ENCODE measurements at places on chromosomes 3 and 15. TPM values are rescaled to one million over a fixed set of nuclear protein-coding genes. Genes with fewer than 3 reads are reported as not detected.

DNA sequence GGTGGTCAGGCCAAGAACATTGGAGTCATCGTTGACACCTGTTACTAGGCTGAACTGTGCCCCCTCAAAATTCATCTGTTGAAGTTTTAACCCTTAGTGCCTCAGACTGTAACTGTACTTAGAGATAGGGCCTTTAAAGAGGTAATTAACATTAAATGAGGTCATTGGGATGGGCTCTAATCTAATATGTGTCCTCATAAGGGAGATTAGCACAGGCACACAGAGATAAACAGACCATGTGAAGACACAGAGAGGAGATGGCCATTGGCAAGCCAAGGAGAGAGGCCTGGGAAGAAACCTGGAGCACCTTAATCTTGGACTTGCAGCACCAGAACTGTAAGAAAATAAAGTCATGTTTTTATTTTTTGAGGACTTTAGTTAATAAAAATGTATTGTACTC, 59.6 kb downstream of the PLCL2 start:
- no peak for DNase-seq

- no peak for DNase-seq
Measured at GRCh38 chr15:77840991-77841775, 208.5 kb upstream of the LINGO1 start.

- no peak for DNase-seq
Measured at GRCh38 chr3:104907507-104907906, 459.2 kb upstream of the ALCAM start.

- no peak for DNase-seq
Measured at GRCh38 chr3:52429031-52429430, 15.9 kb downstream of the SEMA3G start.

TMEM45A gene
- total RNA-seq: 2.9 TPM

ARL8B gene
- 125 TPM for total RNA-seq

PRSS50 gene
- 0.31 TPM for total RNA-seq

All from dorsolateral prefrontal cortex (tissue), 122 donors.